ENCODE measurements at places on chromosomes 5 and 9. TPM values are rescaled to one million over a fixed set of nuclear protein-coding genes. Genes with fewer than 3 reads are reported as not detected.

The MYMK gene
- not detected for total RNA-seq

The SPATA9 gene
- total RNA-seq = not detected

The CD14 gene
- total RNA-seq = 86.0 TPM

The PGM5 gene
- 628 TPM for total RNA-seq

The GLDC gene
- total RNA-seq = 1.2 TPM

The CHSY3 gene
- total RNA-seq = 3.3 TPM

DNA sequence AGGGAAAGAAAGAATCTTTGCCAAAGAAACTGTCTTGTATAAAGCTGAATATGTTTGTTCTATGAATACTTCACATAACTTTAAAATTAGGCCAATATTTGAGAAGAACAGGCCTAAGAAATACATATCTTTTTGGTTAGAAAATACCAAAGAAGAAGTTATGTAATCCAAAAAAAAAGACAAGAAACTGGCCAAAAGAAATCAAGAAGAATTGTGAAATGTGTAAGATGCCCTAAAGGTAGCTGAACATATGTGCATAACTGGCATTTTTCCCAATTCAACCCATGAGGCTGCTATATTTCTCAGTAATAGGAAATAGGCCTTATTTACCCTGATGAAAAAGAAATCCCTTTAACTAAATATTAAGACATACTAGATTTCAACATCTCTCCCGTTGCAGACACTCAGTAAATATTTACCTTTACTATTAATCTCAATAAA, 290.0 kb downstream of the CETN3 start:
- no peaks in the 10 kb centered on the region for H3K4me1 ChIP-seq
- DNase-seq = no peak
- no peak overlapping the region for H3K27ac ChIP-seq
- no peaks in the 10 kb centered on the region for H3K27me3 ChIP-seq
- H3K4me3 ChIP-seq = no peak overlapping the region

DNA sequence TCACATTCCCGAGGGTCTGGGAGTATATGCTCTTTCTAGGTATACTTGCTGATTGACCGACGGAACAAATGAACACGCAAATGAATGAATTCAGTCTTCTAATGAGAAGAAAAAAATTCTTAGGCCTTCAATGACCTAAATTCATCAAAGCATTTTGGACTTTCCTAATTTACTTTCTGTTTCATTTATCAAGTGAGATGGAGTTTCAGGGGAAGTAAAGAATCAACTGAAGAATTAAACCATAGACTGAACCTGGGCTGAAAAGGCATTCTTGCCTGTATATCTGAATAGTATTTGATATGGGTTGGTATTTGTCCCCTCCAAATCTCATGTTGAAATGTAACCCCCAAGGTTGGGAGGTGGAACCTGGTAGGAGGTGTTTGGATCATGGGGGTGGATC, 64.1 kb downstream of the ZFAND5 start:
- DNase-seq = no peak
- H3K4me1 ChIP-seq = peaks cover 16% of the 10 kb centered on the region
- H3K27ac ChIP-seq = no peak overlapping the region
- H3K27me3 ChIP-seq = no peaks in the 10 kb centered on the region
- H3K4me3 ChIP-seq = no peak overlapping the region
- H3K36me3 ChIP-seq = no peaks in the 10 kb centered on the region

GRCh38 chr9:8845808-8846207, 1046.2 kb upstream of the DMAC1 start:
- H3K4me1 ChIP-seq = no peaks in the 10 kb centered on the region
- no peaks in the 10 kb centered on the region for H3K36me3 ChIP-seq
- H3K27me3 ChIP-seq = peaks cover 13% of the 10 kb centered on the region
- no peak overlapping the region for H3K27ac ChIP-seq

DNA sequence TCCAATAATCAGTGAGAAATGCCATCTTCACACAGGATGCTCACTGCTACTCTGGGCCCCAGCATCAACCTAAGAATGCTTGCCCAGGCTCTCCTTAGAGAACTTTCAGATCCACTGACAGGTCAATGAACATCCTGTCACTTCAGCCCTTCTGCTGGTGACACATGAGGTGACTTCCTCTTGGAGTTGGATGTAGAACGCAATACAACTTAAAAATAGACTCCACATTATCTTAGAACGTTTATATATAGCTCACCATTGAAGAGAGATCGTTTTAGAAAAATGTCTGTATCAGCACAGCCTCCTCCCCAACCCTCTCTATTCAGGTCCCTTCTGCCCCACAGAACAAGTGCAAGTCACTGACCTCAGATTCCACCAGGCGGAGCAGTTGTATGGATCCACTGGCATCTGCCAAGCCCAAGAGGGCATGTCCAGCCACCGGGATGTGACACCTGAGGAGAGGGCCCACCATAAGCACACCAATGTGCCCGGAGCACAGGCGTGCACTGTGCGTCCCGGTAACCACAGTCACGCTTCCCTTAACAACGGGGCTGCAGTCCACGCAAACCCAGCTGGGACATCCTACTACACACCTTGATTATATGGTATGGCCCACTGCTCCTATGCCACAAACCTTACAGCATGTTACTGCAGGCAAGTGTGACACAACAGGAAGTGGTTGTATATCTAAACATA, 2.9 kb downstream of the DPH7 start:
- no peak overlapping the region for H3K4me3 ChIP-seq
- no peaks in the 10 kb centered on the region for H3K27me3 ChIP-seq
- H3K27ac ChIP-seq = no peak overlapping the region
- DNase-seq = no peak

GRCh38 chr9:136750526-136750925, 2.2 kb upstream of the LCN6 start:
- H3K4me1 ChIP-seq = no peaks in the 10 kb centered on the region
- no peak for DNase-seq
- H3K4me3 ChIP-seq = no peak overlapping the region
- peaks cover 2% of the 10 kb centered on the region for H3K27me3 ChIP-seq
- H3K36me3 ChIP-seq = no peaks in the 10 kb centered on the region
- no peak overlapping the region for H3K27ac ChIP-seq

- H3K27me3 ChIP-seq = no peaks in the 10 kb centered on the region
- H3K4me3 ChIP-seq = no peak overlapping the region
- H3K27ac ChIP-seq = no peak overlapping the region
- no peaks in the 10 kb centered on the region for H3K4me1 ChIP-seq
Observed at GRCh38 chr5:76674330-76675066, 41.4 kb upstream of the F2R start.

- DNase-seq = no peak
- H3K27me3 ChIP-seq = no peaks in the 10 kb centered on the region
- H3K27ac ChIP-seq = no peak overlapping the region
- H3K36me3 ChIP-seq = no peaks in the 10 kb centered on the region
- H3K4me1 ChIP-seq = peaks cover 56% of the 10 kb centered on the region
- no peak overlapping the region for H3K4me3 ChIP-seq
Observed at GRCh38 chr5:59583151-59583809, 310.2 kb downstream of the PDE4D start.

GRCh38 chr5:82100303-82101077, 128.7 kb downstream of the ATG10 start:
- no peaks in the 10 kb centered on the region for H3K27me3 ChIP-seq
- no peak for DNase-seq
- no peak overlapping the region for H3K4me3 ChIP-seq
- peaks cover under 1% of the 10 kb centered on the region for H3K4me1 ChIP-seq

GRCh38 chr5:55467862-55468551, 66.8 kb downstream of the PLPP1 start:
- H3K36me3 ChIP-seq = peaks cover 45% of the 10 kb centered on the region
- no peak for DNase-seq
- peaks cover 42% of the 10 kb centered on the region for H3K4me1 ChIP-seq
- no peak overlapping the region for H3K4me3 ChIP-seq
- no peaks in the 10 kb centered on the region for H3K27me3 ChIP-seq
- H3K27ac ChIP-seq = peak overlapping the region; percentile 0

DNA sequence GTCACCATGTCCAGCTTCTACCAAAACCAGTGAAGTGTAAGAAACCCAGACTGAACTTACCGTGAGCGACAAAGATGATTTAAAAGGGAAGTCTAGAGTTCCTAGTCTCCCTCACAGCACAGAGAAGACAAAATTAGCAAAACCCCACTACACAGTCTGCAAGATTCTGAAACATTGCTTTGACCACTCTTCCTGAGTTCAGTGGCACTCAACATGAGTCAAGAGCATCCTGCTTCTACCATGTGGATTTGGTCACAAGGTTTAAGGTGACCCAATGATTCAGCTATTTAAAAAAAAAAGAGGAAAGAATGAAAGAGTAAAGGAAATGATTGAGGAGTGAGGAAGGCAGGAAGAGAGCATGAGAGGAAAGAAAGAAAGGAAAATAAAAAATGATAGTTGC, 19.8 kb downstream of the IL7R start:
- H3K36me3 ChIP-seq = no peaks in the 10 kb centered on the region
- no peaks in the 10 kb centered on the region for H3K27me3 ChIP-seq
- H3K27ac ChIP-seq = no peak overlapping the region
- no peak overlapping the region for H3K4me3 ChIP-seq
- DNase-seq = no peak

DNA sequence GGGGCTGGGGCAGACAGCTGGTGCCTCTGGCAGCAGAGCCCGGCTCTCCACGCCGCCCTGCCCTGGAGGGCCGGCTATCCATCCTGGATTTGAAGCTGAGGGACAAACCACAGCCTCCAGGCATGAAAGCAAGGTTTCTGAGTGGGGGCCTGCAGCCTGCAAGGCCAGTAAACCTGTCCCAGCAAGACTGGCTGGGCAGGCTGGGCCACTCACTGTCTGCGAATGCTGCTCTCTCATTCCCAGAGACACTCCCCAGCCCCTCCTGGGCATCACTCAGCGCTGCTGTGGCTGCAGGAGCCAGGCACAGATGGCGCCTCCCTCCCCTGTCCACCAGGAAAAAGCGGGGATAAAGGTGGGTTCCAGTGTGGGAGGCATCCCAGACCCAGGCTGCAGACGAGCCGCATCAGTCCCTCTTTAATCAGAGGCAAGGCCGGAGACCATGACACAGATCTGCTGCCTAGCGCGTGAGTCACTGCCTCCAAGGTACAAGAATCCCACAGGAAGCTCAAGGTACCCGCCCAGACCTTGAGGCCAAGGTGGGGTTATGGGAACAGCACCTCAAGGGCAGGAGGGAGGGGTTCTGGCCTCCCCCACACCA, 118.0 kb downstream of the VAV2 start:
- no peak overlapping the region for H3K4me3 ChIP-seq
- no peaks in the 10 kb centered on the region for H3K36me3 ChIP-seq
- DNase-seq = no peak
- H3K4me1 ChIP-seq = no peaks in the 10 kb centered on the region

GRCh38 chr9:37339923-37340322, 82.6 kb upstream of the GRHPR start:
- no peak overlapping the region for H3K27ac ChIP-seq
- no peaks in the 10 kb centered on the region for H3K36me3 ChIP-seq

DNA sequence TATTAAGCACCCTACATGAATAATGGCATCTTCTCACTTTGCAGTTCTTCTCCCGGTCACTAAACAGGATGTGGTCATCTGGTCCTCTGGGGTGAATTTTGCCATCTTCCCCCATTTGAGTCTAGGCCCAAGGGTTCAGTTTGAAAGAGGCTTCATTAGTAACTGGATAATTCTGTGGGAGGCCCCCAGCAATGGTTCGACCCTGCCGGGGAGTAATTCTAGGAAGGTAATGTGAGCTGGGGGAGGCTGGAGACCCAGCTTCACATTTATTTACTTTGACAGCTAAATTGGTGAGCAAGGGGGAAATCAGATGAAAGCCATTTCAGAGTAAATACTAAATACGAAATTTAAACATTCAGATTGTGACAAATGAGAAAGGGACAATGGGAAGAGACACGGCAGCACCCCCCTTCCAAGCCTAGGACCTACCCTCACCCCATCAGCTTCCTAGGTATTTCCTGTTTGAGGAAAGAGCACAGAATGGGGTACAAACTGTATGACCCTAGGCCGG, 4.1 kb upstream of the LHX6 start:
- H3K4me1 ChIP-seq = peaks cover 14% of the 10 kb centered on the region
- DNase-seq = no peak
- H3K4me3 ChIP-seq = no peak overlapping the region
- H3K36me3 ChIP-seq = no peaks in the 10 kb centered on the region
- H3K27me3 ChIP-seq = peaks cover 16% of the 10 kb centered on the region

GRCh38 chr9:16131264-16131663, 578.4 kb downstream of the CCDC171 start:
- no peak for DNase-seq
- H3K4me1 ChIP-seq = no peaks in the 10 kb centered on the region
- no peaks in the 10 kb centered on the region for H3K27me3 ChIP-seq
- H3K27ac ChIP-seq = no peak overlapping the region
- no peaks in the 10 kb centered on the region for H3K36me3 ChIP-seq

DNA sequence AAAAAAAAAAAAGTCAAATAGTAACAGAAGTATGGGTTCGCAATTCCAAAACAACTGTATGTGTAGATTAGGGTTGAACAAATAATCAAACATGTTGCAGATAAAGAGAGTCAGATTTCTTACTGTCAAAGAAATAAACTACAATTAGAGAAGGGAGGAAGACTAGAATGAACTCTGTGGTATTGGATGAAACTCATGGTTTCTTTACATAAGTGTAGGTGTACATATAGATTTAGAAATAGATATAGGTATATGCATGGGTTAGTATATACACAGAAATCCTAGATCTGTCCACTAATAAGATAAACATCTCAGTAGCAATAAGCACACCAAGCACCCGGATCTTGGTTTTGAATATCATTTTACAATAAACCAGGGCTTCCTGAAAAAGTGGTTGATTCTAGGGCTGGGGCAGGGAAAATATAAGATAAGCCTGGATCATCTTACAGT, 21.3 kb downstream of the DTWD2 start:
- H3K4me1 ChIP-seq = no peaks in the 10 kb centered on the region
- H3K27me3 ChIP-seq = no peaks in the 10 kb centered on the region
- H3K36me3 ChIP-seq = no peaks in the 10 kb centered on the region
- no peak overlapping the region for H3K27ac ChIP-seq
- no peak for DNase-seq

DNA sequence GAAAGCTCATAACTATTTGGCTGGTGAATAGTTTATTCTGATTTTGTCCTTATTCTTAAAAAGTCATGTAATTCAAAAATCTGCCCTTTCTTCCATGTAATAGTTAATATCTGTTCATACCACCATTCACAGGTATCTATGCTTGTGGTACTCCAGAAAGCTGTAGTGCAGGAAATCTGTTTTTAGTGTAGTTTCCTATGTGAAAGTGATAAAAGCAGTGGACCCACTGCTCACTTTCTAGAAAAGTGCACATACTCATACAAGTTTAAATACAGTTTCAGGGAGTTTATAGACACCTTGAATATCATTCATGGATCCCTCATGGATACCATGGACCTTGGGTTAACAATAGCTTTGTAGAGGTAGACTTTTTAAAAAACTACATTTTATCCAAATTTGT, 20.2 kb downstream of the PBX3 start:
- no peak overlapping the region for H3K4me3 ChIP-seq
- no peaks in the 10 kb centered on the region for H3K4me1 ChIP-seq
- no peak overlapping the region for H3K27ac ChIP-seq
- H3K36me3 ChIP-seq = no peaks in the 10 kb centered on the region
